ENCODE measurements at places on chromosomes 16 and 17. TPM values are rescaled to one million over a fixed set of nuclear protein-coding genes. Genes with fewer than 3 reads are reported as not detected.

GRCh38 chr17:49577963-49578362 lies 2.3 kb downstream of the NXPH3 start:
- DNase-seq: no peak

GRCh38 chr17:29562615-29563014 lies 4.2 kb downstream of the ABHD15 start:
- no peak for DNase-seq

GRCh38 chr17:63165400-63165799 lies 199.4 kb downstream of the TANC2 start:
- no peak for DNase-seq

Gene GNAO1
- 4.8 TPM for polyA plus RNA-seq

DNA sequence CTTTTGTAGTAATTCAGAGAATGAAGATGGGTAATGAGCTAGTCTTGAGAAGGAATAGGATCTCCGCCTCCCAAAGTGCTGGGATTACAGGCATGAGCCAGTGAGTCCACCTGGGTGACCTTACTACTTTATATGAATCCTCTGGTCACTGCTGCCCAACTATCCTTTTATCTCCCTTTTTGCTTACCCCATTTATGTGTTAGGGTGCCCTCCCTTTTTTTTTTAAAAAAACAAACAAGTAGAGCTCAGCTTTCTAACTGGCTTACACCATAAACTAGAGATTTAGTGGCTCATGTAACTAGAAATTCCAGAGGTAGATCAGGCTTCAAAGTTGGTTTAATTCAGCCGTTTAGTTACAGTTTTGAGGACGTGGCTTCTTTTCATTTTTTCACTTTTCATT lies 15.6 kb downstream of the USP10 start:
- DNase-seq: no peak

DNA sequence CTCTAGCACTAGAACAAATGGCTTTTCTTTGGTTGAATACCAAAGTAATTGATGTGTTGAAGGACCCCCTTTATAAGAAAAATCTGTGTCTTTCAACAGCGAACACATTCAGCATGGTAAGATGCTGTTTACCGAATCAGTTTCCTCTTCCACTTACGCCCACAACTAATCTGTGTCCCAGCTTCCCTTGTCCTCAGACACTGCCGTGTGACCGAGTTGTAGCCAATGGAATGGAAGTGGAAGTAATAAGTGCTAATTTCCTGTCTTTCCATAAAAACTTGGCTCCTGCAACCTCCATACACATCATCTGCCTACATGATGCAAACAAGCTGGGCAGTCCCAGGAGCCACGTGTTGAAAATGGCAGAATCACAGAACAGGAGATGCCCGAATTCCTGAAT lies 10.4 kb downstream of the CDIPT start:
- no peak for DNase-seq

DNA sequence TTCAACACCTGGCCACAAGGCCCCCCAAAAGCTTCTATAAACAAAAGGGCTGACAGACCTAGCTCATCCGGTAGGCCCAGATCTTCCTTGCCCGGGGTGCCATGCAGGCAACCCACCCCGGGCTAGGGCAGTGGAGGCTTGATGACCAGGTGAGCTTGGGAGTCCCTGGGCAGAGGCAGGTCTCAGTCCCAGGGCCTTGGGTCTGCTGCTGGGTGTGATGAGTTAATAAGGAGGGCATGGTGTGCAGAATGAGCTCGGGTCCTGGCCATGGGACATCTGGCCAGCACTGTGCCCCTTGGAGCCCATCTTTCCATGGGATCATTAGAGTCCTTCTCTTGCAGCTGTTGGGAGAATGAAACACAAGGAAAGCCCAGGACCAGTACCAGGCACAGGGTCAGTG lies 20.2 kb upstream of the MPRIP start:
- no peak for DNase-seq

Gene TMIGD1
- polyA plus RNA-seq: 0.59 TPM

- no peak for DNase-seq
Observed at GRCh38 chr16:55905651-55906050, 30.5 kb upstream of the CES5A start.

Gene MYH2
- polyA plus RNA-seq: not detected

GRCh38 chr16:2818272-2818876 lies 1.3 kb downstream of the PRSS21 start:
- no peak for DNase-seq

Gene ST6GALNAC1
- 0.30 TPM for polyA plus RNA-seq

- DNase-seq: no peak
Observed at GRCh38 chr17:74228306-74228978, 15.1 kb downstream of the TTYH2 start.

Gene BRIP1
- 11.2 TPM for polyA plus RNA-seq

- DNase-seq: no peak
Observed at GRCh38 chr16:89332243-89332901, 114.9 kb downstream of the ZNF778 start.

DNA sequence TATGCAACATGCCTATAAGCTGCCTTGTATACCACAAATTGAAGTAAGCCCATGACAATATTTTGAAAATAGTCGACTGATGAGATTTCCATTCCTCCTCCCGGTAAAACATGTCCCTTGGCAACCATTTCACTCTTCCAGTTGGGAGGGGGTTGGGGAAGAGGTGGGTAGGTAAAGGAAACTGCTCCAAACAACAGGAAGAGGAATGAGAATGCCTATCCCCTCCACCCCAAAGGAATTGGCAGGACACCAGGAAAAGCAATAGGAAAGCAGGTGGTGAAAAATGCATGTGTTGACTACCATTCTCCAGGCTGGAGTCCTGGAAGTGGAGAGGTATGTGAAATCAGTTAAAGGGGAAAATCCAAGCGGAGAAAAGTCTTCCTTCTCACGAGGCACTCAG lies 455.9 kb upstream of the PSMD7 start:
- no peak for DNase-seq

DNA sequence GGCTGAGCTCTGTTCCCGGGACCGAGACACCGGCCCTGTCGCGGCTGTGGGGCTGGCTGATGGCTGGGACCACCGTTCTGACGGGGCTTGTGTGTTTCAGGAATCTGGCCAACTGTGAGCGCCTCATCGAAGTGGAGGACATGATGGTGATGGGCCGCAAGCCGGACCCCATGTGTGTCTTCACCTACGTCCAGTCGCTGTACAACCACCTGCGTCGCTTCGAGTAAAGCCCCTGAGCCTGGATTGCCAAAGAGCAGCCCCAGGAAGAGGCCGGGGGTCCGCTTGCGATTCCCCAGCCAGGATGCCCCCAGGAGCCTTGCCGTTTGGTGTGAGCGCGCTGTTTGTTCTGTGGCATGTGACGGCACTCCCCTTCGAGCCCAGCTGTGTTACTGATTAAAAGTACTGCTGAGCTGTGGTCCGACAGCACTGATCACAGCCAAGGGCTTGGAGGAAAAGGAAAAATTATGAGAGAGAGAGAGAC lies 23.0 kb downstream of the SMTNL2 start:
- no peak for DNase-seq

Gene KRT25
- 0.09 TPM for polyA plus RNA-seq

- no peak for DNase-seq
Observed at GRCh38 chr16:57329718-57330327, 28.8 kb upstream of the CCL22 start.

Gene TUBB3
- 7.7 TPM for polyA plus RNA-seq

DNA sequence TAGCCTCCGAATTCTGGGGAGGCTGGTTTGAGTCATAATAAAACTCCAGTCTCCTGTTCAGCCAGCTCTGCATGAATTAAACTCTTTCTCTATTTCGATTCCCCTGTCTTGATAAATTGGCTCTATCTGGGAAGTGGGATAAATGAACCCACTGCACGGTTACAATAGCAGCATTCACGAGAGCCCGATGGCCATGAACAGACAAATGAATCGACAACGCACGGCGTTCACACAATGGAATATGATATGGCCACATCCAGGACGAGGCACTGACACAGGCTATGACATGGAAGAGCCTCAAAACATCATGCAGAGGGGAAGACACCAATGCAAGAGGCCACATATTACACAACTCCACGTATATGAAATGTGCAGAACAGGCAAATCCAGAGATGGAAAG lies 5.6 kb upstream of the CARD14 start:
- DNase-seq: no peak

DNA sequence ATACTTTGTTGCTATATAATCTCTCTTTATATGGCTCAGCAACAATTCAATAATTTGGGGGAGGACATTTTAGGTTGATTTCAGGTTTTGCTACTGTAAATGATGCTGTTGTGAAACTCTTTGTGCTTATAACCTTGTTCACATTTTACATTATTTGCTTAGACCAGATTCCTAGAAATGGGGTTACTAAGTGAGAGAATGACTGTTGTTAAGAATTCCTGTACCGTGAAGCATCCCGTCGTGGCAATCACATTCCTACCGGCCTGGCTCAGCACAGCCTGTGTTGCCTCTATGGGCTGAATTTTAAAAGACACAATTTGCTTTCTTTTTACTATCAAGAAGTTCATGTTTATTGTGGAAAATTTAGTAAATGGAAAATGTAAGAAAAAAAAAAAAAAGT lies 31.4 kb downstream of the B9D1 start:
- DNase-seq: no peak

DNA sequence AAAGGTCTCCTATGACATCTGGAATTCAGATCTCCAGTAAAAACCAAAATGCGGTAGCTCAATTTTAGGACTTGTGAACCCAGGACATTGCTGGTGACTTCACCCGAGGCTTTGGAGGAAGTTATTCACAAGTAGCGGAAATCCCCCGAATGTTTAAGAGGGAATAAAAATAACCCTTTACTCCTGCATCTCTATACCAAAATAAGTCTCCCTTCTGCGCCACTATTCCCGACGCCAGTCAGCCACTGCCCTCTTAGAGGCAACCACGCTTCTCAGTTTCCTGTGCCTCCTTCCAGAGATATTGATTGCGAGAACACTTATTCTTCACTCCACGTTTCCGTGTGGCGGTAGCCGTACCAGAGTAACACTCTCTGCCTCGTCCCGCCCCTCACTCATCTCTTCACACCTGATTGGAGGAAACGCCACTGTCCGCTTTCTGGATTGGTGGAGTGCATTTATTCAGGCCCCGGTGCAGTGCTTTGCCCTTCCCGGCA lies 27.4 kb downstream of the EMP2 start:
- no peak for DNase-seq

GRCh38 chr17:60729854-60730253 lies 52.2 kb downstream of the BCAS3 start:
- DNase-seq: no peak

DNA sequence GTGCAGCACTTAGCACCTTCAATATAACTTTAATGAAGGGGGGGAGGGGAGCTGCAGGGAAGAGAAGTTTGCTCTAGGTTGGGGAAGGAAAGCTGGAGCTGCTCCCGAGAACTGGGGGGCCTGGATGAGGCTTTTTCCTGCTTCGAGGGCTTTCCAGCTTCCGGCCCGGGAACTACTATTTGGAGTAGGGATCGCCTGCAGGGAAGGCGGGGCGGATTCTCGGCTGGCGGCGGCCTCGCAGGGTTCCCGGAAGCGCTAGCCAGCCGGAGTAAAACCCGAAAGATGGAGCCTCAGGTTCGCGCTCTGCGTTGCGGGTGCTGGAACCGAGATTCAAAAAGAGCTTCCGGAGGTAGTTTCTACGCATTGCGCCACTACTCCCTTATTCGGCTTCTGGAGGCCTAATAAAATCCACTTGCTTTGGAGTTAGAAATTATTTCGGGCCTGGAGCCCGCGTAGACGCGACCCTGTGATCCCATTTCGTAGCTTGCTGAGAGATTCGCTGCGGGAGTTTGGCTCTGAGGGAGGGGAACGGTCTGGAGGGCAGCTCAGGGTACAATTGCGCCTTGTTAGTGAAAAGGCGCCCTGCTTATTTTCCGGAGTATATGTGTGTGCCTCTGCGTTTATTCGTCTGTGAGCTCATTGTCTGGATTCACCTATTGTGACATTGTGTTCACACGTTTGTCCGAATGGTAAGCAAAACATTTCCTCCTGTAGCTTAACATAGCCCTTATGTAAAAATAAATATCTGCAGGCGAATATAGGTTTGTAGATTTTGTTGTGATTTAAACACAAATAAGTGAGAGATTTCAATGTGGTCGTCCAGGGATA lies 652 bp downstream of the PRAC2 start:
- no peak for DNase-seq

Gene CES5A
- polyA plus RNA-seq: 0.18 TPM

GRCh38 chr17:82053556-82054263 lies 2.0 kb downstream of the GPS1 start:
- no peak for DNase-seq

DNA sequence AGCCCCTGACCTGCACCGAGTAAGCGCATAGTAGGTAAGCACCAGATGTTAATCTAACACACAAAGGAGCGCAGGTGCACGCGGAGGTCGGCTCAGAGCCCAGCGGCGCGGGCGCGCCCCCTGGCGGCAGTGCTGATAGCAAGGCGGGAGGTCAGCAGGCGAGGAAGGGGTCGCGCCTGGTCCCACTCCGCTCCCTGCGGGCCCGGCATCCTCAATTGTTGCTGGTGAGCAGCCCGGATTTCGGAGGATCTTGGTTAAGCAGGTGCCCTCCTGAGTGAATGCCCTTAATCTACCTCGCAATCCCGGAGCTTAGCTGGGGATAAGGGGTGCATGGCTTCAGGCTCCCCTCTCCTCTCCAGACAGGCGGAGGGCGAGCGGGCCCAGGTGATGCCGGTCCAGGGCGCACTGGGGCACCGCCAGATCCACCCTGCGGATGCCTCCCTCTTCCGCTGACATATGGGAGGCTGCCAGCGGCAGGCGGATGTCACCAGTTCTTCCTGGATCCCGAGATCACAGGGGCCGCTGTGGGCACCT lies 4.0 kb upstream of the WNT3 start:
- no peak for DNase-seq

DNA sequence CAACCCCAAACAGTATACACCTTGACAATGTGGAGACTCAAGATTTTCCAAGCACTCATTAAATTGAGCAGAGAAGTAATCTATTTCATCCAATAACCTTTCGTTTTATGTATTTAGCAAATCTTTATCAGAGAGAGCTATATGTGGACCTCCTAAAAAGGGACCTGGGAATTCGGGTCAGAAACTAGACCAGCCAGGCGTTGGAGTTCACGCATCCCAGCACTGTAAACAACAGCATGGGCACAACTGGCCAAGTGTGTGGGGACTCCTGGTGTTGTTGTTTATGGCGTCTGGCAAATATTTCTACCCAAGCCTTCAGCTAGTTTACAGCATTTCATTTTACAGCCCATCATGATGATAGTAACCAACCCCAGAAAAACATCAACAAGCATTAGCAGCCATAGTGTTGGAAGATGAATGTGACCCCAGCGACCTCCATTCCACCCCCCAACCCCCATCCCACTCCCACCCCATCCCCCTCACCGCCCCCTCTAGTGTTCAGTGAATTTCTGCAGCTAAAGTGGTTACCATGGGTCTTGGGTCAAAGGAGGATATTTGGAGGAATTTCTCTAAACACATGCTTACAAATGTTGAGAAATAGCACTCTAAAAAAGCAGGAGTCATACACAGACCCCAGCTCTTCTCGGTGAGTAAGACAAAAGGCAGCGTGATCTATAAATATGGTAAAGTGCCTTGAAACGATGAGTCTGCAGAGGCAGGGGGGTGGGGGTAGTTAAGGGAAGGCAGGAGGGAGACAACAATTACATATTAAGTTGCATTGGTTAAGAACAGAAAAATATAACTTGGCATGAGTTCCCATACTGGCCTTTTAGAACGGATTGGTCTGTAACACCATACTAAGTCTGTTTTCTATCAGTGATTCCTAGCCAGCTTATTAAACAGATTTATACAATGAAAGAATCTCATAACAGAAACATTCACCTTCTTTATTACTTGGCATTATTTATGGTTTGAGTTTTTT lies 91.4 kb upstream of the TBX2 start:
- no peak for DNase-seq

Gene SYNGR2
- polyA plus RNA-seq: 75.7 TPM

Data from renal cortex interstitium (tissue), 15 donors.